Vagina (tissue), 2 donors: ENCODE measurements at places on chromosomes 4 and X.

DNA sequence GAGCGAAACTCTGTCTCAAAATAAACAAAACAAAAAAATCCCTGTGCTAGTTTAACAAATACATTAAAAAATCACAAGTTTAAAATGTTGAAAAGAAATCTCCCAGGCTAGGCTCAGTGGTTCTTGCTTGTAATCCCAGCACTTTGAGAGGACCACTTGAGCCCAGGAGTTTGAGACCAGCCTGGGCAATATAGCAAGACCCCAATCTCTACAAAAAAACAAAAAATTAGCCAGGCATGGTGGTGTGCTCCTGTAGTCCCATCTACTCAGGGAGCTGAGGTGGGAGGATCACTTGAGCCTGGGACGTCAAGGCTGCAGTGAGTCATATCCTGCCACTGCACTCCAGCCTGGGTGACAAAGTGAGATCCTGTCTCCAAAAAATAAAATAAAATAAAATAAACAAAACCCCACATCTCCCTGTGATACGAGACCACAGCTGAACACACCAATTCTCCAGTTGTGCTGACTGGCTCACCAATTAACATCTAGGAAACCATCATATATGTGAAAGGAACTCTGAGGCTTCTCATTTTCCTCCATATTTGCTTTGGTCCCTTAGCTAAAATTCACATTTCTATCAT lies 7.3 kb downstream of the RPS4X start:
- DNase-seq = no peak

DNA sequence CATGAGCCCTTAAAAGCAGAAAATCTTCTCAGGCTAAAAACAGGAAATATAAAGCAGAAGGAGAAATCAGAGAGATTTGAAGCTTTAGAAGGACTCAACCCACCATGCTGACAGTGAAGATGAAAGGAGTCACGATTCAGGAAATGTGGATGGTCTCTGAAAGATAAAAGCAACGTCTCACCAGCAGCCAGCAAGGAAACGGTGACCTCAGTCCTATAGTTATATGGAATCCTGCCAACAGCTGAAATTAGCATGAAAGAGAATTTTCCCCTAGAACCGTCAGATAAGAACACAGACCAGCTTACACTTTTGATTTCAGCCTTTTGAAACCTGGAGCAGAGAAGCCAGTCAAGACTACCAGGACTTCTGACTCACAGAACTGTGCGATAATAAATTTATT lies 715.7 kb upstream of the HTR2C start:
- no peak for DNase-seq

DNA sequence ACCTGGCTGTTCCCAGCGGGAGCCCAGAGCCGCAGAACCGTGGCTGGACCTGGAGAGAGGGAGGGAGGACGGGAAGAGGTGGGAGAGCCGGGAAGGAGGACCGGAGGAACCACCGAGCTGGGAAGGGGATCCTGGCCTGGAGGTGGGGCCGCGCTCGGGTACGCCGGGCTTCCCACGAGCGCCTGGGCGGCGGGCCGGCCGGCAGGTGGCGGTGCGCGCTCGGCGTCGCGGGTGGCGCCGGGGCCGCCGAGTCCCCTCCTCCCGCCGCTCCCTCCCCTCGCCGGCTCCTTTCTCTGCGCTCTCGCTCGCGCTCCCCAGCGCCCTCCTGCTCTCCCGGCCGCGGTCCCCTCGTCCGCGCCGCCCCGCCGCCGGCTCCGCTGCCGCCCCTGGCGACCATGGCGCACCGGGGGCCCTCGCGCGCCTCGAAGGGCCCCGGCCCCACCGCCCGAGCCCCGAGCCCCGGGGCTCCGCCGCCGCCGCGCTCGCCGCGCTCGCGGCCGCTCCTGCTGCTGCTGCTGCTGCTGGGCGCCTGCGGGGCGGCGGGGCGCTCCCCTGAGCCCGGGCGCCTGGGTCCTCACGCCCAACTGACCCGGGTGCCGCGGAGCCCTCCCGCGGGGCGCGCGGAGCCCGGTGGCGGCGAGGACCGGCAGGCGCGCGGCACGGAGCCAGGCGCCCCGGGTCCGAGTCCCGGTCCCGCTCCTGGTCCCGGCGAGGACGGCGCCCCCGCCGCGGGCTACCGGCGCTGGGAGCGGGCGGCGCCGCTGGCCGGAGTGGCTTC lies at the start of gene SORCS2:
Gene SORCS2, plus strand, starts transcription at position 287 of the 778 bp plus-strand sequence.
- DNase-seq = peak; percentile 19

DNA sequence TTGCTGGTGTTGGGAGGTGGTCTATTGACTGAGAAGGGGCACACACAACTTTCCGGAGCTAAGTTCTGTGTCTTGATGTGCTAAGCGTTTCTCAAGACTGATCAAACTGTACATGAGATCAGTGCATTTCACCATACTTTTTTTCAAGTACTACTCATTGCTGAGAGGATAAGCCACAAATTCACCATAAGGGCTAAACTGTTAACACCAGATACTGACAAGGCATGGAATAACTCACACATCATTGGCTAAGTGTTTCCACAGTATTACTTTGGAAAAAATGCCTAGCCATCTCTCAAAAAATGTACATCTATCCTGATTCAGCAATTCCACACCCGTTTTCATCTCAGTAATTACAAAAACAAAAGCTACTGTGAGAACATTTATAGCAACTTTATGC lies 13.0 kb downstream of the RBMX start:
- DNase-seq = no peak

GRCh38 chrX:118254611-118255010 lies 91.3 kb upstream of the WDR44 start:
- DNase-seq = no peak

- DNase-seq = no peak
Measured at GRCh38 chr4:153758688-153759406, 977 bp downstream of the RNF175 start.

DNA sequence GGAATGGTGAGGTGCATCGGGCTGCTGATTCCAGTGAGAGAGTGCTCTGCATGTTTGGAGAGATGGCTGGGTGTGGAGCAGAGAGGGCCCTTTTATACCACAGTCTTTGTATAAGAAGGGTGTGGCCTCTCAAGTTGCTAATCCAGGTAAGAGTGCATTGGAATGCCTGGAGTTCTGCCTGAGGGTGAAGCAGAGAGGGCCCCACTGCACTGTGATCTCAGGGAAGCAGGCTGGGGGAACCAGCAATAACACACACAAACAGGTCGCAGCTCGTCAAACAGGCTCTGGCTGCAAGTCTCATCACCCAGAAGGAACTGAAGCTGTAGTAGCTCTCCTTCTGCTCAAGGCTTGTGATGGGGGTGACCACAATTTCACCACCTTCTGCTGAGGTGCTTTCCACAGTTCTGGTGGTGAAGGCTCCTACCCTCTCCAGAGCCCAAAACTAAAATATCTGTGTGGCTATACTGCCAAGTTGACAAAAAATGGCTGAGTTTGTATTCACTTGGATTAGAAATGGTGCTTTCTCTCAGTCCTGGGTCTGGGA lies 687.4 kb upstream of the HS3ST1 start:
- no peak for DNase-seq

- no peak for DNase-seq
Measured at GRCh38 chrX:73400136-73400748, 46.6 kb upstream of the CDX4 start.

DNA sequence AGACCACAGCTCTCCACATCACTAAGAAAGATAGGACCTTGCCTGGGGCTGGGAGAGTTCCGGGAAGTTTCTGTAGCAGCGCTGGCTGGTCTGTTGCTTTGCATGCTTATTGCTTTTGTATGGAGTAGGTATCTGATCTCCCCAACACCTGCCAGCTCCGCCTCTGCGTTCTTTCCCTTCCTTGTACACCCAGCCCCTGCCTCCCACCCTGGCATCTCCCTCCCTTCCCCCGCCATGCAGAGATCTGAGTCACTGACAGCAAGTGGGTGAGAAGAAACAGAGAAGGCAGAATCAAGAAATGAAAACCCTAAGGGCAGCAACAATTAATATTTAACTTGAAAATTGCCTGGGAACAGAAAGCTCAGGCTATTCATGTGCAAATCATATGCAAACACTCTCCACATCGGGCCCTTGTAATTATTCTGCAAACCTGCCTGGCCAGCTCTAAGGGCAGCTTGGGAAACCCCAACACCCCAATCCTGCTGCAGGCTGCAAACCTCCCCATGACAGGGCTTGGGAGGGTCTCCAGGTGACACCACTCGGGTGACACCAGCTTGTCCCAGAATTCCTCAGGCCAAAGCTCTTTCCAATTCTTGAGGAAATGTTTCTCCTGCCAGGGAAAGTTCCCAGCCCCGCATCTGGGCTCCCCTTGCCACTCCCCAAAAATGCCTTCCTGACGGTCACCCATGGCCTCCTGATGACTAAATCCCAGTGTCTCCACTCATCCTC lies 257.2 kb downstream of the FBXW7 start:
- DNase-seq = no peak

DNA sequence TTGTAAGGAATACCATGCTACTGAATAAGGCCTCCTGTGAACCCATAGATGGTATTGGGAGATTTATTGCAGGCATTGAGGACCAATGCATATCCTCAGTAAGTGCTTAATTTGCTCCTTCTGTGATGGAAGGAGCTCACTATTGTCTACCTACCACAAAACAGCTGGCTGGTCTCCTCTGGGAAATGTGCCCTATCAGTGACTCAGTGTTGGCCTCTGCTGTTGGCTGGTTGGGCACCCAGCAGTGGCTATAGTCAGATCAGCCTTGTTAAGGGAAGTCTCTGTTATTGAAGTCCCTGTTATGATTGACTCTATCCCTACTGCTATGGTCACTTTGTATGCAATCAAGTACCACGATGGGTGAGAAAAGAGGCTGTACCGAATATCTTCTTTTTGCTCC lies 27.5 kb upstream of the OTUD4 start:
- DNase-seq = no peak

GRCh38 chr4:35237924-35238323 lies 1006.4 kb downstream of the ARAP2 start:
- no peak for DNase-seq

GRCh38 chr4:122710434-122711308 lies 21.8 kb upstream of the BBS12 start:
- DNase-seq = no peak

DNA sequence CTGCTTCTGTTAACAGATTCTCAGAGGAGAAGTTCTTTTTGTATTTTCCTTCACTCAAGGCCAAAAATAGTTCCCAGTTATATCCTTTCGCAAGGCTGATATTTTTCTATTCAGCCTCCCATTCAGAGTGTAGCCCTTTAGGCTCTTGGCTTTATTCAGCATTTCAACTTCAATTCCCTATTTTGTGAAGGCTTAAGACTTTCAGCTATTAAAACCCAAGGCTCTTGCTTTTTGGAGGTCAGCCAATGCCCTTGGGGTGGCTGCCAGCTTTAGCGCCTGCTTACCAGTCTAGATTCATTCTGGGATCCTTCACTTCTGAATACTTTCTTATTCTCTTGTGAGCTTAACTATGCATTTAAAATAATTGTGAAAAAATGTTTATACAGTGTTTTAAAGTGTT lies 57.3 kb upstream of the ADGRA3 start:
- DNase-seq = no peak

GRCh38 chr4:13920901-13921300 lies 293.4 kb upstream of the BOD1L1 start:
- no peak for DNase-seq

DNA sequence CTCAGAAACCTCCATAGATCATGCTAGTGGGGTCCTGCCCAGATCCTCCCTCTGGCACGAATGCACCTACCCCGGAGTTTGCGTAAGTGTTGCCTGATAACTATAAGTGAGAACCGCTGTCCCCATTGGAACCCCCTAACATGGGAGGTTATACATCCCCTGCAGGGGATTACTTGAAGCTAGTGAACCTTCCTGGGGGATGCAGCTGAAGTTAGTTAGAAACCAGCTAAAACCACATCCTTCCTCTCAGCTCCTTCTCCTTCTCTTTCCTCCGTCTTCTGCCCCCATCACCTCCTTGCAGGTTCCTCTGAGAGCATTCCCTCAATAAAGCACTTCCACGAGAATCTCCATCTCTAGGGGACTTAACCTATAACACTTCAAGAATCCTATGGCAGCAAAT lies 95.0 kb downstream of the ZNF827 start:
- no peak for DNase-seq

- no peak for DNase-seq
Measured at GRCh38 chr4:114423582-114423981, 175.0 kb upstream of the UGT8 start.

DNA sequence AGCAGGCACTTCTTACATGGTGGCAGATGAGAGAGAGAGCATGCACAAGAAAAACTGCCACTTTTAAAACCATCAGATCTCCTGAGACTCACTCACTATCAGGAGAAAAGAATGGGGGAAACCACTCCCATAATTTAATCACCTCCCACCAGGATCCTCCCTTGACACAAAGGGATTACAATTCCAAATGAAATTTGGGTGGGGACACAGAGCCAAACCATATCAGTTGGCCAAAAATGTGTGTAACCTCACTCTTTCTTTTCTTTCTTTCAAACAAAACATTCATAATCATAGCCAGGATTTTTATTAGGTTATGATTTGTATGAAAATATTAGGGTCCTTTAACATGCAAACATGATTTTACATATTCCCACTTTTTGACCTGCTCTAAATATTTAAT lies 222.1 kb downstream of the PCDH18 start:
- DNase-seq = no peak

DNA sequence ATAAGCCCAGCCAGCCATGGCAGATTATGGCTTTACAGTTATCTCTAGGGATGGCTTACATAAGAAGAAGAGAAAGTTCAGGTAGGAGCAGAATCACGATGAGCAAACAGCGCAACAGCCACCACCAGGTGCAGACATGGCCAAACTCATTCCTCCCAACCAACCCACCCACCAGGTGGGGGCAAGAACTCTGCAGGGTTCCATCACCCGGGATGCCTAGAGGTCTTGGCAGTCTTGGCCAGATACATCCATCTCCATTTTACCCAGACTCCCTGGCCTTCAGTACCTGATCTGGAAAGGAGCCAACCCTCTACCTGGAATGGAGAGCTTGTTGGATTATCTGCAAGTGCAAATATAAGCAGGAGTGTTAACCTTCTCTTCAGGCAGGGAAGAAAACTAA lies 7.5 kb downstream of the TSC22D3 start:
- peak; percentile 70 for DNase-seq
